NCI-H1092 treated with DMSO at 0.1 percent for 48 hours (cell line): ENCODE measurements at places on chromosomes 3 and 15.

- DNase-seq = no peak
Observed at GRCh38 chr3:12611117-12611516, 52.8 kb downstream of the RAF1 start.

DNA sequence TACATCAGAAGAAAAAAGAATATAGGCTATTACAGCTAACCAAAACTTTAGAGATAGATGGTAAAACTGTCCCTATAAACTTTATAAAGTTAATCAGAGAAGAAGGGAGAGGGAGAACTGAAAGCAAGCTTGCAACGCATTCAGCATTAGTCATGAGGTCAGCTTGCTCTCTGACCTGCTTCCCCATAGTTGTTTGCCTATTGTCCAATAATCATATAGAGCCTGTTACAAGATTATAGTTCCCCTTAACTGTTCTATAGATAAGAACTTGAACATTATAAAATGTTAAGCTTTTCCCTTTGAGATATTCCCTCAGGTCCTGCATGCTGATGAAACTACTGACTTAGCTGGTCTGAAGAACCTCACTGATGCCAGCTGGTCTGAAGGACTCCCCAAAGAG is 74.5 kb downstream of the CPNE4 start:
- DNase-seq = no peak

DNA sequence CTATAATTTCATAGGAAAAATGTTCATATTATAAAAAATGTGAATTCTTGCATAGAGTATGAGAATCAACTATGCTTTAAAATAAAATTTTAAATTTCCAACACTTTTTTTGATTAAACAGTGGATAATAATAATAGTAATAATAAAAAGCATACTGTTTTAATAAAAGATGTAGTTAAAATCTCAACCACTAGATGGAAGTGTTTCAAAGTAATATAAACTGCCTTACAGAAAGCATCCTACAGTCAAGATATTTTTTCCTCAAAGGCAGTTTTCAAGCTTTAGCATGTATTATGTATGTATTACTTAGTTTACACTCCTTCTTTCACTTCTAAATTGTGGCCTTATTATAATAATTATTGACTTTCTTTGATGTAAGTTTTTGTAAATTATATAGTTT is 217.5 kb downstream of the CHL1 start:
- DNase-seq = peak; percentile 3

GRCh38 chr3:168544097-168544957 is 448.6 kb upstream of the GOLIM4 start:
- no peak for DNase-seq

- no peak for DNase-seq
Observed at GRCh38 chr3:12993517-12994356, 79.5 kb downstream of the IQSEC1 start.

GRCh38 chr3:30607032-30607833 is 832 bp downstream of the TGFBR2 start:
- peak; percentile 1 for DNase-seq

DNA sequence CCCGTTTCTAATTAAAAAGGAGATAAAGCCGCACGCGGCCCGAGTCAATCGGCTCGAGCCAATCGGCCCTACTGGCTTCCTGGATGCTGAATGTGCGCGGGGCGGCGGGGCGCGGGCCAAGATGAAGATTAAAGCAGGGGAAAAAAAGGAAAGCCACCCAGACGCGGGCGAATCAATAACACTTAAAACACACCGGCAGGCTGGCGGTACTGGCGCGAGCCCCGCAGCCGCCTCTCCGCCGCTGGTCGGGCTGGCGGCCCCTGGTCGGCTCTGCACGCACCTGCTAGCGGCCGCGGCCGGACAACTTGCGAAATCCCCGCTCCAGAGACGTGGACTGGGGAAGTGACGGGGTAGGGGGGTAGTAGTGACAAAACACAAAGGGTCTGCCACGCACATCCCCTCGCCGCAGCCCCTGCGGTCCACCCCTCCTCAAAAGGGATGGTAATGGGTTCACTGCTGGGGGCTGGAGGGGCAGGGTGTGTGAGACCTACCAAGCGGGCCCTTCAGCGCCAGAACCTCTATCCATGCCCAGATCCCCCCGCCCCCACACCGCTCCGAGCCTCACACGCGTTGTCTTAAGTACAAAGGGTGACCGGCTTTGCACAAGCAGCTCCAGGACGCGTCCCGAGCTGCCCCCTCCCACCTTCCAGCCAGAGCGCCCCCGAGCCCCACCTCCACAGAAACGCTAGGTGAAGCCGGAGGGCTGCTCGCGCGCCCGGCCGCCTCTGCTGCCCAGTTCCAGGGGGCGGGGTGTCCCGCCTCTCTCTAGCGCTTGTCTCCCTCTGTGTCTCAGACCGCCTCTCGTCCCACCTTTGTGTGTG is 1.4 kb downstream of the WNT7A start:
- DNase-seq = no peak

- DNase-seq = no peak
Observed at GRCh38 chr3:112736386-112736785, 95.4 kb upstream of the CCDC80 start.

DNA sequence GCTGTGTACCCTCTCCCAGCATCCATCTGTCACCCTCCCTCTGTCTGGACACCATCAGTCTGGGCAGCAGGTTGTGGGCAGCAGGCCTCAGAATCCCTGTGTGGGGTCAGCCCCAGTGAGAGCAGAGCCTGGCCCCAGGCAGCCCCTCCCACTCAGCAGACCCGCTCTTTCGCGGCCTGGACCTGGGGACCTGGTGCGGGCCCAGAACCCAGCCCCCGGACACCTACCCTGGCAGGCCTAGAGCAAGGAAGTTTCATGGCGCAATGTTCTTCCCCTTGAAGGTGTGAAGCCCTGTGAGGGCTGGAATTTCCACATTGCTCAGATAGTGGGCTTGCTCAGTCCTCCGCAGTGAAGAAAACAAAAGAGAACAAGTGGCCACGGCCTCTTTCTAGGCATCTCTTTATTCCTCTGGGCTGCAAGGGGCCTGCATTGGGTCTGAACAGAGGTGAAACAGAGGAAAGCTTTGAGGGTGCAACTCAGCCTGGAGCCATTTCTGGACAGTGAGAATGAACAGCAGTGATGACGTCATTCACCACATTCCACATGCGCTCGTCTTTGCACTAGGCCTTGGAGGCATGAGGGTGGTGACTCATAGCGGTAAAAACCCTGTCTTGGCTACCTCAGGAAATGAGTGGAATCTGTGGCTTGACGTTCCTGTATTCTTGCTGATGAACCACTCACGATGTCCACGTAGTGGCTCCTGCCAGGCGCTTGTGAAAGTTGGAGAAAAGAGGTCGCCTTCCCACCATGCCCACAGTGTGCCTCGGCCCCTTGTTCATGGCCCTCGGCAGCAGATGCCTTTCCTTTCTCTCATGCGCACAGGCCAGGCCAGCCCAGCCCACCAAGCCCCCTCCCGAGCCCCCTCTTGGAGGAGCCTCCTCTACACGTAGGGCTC is 66.1 kb downstream of the SLC30A4 start:
- DNase-seq = no peak
